ENCODE measurements at places on chromosomes 6 and 20. TPM values are rescaled to one million over a fixed set of nuclear protein-coding genes. Genes with fewer than 3 reads are reported as not detected.

The LPA gene
- 0.21 TPM for polyA plus RNA-seq

The SLC17A4 gene
- polyA plus RNA-seq: 2.5 TPM

The FAM184A gene
- polyA plus RNA-seq: 11.4 TPM

The RIPOR2 gene
- polyA plus RNA-seq: 6.6 TPM

The PCSK2 gene
- polyA plus RNA-seq: 0.51 TPM
